ENCODE measurements at places on chromosomes 11 and 22. TPM values are rescaled to one million over a fixed set of nuclear protein-coding genes. Genes with fewer than 3 reads are reported as not detected.

DNA sequence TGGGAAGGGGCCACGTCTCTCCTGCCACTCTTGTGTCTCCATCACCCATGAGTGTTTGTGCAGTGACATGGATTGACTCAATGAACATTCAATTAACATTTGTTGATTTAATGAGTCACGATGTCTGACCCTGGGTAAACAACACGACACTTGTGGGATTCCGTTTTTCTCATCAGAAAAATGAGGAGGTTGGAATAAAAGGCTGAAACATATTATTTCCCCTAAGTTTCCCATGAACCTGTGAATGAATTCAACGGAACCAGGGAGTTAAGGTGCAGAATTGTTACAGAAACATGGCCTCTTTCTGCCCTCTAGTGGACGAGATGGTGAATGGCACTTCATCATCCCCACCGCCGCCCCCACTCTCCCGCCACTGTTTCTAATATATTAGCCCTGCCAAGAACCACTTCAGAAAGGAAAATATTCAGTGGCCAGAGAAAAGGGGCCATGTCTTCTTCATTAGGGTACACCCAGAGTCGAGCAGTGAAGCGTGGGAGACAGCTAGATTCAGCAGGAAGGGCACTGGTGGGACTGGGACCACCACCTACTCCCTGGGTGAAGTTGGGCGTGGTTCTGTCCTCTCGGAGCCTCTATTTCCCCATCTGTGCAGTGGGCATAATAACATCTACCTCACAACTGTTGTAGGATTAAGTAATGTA is 46.3 kb upstream of the SYT13 start:
- no peak for DNase-seq

GRCh38 chr11:34866375-34866774 is 49.8 kb downstream of the APIP start:
- DNase-seq: no peak

DNA sequence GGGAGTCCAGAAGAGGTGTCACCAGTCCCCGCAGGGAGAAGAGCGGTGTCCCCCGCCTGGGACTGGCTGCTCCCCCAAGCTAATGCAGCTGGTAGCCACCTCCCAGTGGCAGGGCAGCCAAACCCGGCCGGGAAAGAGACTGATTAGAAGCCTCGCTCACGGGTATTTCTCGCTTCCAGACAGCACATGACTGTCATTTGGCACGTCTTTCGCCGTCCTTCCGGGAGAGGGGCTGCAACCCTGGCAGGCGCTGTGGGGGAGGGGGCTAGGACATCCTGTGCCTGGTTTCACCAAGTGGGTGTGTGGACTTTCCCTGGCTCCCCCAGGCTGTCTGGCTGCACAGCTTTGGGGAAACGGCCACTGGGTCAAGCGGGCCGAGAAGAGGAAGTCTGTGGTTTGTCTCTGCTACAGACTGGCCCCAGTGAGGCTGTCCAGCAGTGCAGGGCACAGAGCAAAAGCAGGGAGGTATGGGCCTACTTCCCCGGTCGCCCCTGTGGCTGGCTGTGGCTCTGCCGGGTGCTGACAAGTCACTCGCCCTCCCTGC is 3.8 kb downstream of the CD81 start:
- DNase-seq: peak; percentile 86

DNA sequence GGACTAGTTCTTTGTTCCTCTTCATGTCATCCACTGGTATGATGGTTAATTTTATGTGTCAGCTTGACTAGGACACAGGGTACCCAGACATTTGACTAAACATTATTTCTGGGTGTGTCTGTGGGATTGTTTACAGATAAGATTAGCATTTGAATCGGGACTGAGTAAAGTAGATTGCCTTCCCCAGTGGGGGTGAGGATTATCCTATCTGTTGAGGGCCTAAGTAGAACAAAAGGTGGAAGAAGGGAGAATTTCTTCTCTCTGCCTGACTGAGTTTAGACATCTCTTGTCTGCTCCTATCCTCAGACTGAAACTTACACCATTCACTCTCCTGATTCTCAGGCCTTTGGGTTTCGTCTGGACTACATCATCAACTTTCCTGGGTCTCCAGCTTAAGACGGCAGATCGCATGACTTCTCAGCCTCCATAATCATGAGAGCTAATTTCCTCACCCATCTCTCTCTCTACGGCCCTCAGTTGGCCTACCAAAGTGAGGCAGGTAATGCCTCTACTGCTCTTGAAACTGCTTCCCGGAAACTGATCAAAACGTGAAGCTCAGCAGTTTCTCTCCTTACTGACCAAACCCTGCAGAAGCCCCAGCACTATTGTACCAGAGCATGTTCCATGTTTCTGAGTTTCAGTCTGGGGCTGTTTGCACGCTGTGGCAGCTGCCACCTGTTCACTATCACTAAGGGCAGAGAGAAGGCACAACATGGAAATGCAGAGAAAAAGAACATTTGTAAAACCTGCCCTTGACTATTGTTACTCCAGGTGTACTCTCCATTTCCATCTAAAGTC is 95.4 kb downstream of the NXPE2 start:
- DNase-seq: no peak

DNA sequence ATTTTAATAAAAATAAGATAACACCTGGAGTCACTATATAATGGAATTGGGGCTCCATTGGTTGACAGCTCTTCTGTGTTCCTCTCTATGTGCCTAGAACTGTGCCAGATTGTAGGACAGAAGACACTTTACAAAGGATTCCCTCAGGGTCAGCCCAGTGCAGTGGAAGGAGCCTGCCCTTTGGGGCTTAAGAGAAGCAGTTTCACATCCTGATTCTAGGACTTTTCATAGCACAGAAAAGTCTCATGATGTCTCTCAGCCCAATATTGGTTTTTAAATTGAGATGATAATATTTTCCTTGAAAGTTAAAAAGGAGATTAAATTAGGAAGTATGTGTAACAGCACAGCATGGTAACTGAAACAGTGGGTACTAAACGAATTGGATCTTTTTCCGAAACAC is 7.1 kb downstream of the PLAAT4 start:
- no peak for DNase-seq

- no peak for DNase-seq
These were observed 57.1 kb downstream of the ST14 start for GRCh38 chr11:130216591-130217132.

DNA sequence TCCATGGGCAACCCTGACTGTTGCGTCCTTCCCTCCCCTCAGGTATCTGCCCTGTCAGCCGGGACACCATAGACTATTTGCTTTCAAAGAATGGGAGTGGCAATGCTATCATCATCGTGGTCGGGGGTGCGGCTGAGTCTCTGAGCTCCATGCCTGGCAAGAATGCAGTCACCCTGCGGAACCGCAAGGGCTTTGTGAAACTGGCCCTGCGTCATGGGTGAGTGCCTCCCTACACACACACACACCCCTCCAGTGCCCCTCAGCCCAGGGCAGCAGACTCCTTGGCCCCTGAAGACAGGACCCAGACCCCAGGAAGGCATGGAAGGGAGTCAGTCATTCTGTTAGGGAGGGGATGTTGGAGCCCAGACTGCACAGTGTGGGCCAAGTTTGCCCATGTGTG is 17.9 kb upstream of the UVRAG start:
- no peak for DNase-seq

- DNase-seq: no peak
These were observed 21.4 kb upstream of the ACRV1 start for GRCh38 chr11:125701858-125702621.

- no peak for DNase-seq
These were observed 6.1 kb downstream of the AP5B1 start for GRCh38 chr11:65774525-65775306.

GRCh38 chr11:66863428-66864125 is 6.7 kb downstream of the LRFN4 start:
- DNase-seq: no peak

DNA sequence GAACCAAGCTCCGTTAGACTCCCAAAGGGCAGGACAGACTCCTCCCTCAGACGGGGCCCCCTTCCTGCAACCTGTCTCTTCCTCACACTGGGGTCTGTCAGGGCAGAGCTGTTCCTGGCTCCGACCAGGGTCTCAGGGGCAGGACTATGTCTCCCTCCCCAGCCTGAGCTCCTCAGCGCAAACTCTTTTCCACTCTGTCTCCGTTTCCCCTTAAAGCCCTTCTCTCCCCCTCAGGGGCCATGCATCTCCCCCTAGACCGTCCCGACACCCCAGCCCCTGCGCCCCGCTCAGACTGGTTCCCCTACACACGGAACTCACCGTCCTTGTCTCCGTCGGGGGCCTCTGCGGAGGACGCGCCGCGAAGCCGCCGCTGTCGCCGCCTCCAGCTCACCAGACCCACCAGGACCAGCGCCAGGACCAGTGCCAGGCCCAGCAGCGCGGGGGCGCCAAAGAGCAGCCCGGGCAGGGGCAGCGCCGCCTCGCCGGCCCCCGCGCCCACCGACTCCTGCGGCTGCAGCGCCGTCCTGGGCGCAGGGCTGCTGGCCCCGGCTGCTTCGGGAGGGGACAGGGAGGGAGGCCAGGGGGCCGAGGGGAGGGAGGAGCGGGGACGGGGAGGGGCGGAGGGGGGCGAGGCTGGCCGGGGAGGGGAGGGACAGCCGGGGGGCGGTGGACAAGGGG is 684 bp downstream of the TNFRSF13C start:
- peak; percentile 65 for DNase-seq

GRCh38 chr11:17744151-17744940 is 9.8 kb downstream of the KCNC1 start:
- no peak for DNase-seq

CRYBB2 gene
- total RNA-seq: not detected

ZC3H12C gene
- total RNA-seq: 22.5 TPM

HMOX1 gene
- 3.4 TPM for total RNA-seq

OR2AG2 gene
- not detected for total RNA-seq

CAPN5 gene
- total RNA-seq: 2.4 TPM

MAPK11 gene
- 7.6 TPM for total RNA-seq

IL18 gene
- total RNA-seq: 2.1 TPM

C22orf42 gene
- not detected for total RNA-seq

CCDC15 gene
- 0.25 TPM for total RNA-seq

AQP11 gene
- 1.3 TPM for total RNA-seq

ZMAT5 gene
- 27.4 TPM for total RNA-seq
